ENCODE measurements at places on chromosomes 5 and 9.
A peak's percentile ranks its signal among the peaks of the same experiment; 100 is the strongest.

DNA sequence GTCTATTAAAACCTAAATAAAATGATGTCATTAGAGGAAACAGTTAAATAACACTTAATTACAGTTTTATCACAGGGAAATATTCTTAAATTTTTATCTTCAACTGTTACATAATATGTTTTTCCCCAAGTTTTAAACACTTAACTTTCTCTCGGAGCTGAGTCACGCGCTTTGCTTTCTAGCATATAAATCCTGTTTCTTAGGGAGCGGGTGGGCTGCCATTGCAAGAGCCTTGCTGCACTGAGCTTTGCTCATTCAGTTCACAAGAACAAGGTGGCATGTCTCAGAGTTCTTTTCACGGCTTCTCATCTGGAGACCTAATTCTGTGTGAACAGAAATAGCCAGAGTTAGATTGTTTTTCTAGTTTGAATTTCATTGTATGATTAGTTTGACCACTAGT is 166.1 kb downstream of the ZSWIM6 start:
- DNase-seq: no peak

GRCh38 chr5:140996060-140996459 is 29.8 kb downstream of the PCDHAC2 start:
- no peak for DNase-seq

DNA sequence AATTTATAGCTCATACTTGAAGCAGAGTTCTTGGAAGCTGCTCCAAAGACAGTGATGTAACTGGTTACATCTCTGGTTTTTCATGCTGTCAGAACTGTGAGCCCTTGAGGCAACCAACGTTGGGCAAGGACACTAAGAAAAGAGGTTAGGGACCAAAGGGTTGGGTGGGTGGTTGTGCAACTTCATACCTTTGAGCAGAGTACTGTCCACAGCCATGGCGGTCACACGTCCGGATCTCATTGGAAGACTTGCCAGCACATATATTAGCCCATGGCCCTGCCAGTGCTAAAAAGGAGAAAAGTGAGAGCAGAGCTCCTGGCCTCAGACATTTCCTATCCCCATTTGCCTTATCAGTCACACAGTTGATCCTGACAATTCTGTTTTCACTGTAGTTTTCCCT is 2.1 kb downstream of the LECT2 start:
- no peak for DNase-seq

DNA sequence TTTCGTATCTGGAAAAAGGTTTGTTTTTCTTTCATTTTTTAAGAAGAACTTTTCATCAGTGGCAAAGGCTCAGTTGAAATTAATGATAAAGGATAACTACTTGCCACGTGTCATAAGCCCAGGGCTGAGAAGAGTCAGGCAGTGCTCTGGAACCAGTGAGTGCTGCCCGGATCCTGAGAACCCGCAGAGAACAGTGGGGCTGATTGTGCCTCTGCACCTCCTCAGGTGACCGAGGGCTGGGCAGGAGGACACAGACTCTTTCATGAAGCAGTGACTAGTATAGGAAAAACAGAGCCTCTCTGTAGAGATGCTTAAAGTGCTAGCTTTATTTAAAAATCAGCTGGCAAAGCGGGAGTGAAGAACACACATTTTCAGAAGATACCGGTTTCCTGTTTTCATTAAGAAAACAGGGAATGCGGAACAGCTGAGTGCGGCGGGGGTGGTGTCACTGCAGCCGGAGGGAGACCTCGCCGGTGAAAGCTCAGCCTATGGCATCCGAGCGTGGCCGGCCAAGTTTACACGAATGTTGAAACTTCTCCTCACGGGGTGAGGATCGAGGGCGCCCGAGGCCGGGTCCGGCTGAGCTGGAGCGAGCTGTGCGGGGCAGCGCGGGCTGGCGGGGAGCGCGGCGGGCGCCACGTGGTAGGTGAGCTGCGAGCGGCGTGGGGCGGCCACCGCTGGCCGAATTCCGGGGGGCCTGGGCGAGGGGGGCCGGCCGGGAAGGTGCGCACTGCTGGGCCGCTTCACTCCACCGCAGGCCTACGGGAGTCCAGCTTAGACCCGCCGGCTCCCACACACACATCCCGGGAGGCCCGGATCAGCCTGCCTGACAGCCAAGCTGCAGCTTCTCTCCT is 134.7 kb upstream of the DMRT1 start:
- peak; percentile 40 for DNase-seq

DNA sequence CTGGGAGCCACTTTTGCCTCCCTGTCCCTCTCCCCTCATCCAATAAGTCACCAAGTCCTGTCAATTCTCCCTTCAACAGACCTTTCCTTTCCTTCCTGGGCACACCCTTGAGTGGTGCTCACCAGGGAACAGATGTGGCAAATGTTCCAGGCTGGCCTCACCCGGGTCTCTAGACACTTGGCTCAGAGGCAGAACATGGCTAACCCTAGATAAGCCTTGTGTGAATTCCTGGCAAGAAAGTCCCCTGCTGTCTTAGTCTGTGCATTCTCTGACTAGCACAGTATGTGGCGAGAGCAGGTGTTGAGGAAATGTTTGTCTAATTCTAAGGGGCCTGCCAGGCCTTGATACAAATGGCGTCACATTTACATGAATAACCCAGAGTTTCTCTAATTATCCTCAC is 41.2 kb upstream of the PTGS1 start:
- no peak for DNase-seq

DNA sequence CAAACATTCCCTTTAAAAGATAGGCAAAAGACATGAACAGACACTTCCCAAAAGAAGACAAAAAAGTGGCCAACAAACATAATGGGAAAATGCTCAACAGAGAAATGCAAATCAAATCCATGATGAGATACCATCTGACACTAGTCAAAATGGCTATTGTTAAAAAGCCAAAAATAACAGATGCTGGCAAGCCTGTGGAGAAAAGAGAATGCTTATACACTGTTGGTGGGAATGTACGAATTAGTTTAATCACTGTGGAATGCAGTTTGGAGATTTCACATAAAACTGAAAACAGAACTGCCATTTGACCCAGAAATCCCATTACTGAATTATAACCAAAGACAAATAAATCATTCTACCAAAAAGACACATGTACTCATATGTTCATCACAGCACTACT is 58.3 kb upstream of the WDR41 start:
- peak; percentile 0 for DNase-seq

DNA sequence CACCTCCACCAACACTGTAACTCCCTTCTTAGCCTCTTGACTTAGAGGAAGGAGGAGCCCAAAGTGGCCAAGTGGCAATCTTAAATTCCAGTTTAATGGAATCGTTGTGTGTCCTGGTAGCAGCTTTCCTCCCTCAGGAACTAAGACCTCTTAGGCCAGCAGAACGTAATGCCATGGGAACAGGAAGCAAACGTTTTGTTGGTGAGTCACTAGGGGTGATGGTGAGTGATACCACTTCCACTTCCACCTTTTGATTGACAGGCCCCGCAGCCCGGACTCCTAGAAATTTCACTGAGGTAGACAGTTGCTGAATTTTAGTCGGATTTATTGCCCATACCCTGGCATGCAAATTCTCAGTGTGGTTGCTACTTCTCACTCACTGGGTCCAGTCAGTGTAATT is 94.2 kb upstream of the FBN2 start:
- no peak for DNase-seq

DNA sequence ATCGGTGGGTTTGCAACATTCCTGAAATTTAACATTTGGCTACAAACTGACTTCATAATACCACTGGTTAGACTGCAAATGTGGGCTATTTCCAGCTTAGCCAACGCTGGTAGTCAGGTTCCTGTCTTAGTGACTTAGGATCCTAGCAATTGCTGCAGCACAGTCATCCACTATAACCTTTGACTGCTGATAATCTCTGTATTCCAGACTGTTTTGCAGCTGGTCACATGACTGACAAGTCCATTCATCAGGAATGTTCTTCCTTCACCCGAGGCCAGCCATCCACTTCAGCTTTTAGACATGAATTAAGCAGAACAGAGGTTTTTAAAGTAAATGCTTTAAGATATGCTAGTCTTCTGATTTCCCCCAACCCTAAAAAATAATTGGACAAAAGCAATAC is 425.9 kb upstream of the MPDZ start:
- no peak for DNase-seq

DNA sequence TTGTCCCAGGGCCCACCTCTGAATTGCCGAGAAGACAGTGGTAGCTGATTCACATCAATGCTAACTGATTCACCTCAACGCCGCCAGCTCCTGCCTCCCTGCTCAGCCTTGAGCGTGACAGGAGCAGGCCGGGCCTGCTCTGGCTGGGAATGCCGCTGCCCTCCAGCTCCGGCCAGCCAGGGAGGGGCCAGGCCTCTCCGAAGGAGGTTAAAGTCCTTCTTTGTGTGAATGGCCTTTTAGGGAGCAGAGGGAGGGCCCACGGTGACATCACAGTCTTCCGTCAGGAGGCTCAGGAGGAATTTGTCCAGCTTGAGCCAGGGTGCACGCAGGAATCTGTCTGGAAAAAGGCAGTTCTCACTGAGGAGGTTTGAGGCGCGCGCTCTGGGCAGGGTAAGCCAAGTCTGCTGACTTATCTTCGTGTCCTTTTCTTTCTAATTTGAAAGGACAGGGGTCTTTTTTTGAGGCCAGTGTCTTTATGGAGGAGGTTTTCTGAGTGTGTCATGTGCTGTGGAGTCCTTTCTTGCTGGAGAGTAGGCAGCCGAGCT is 82.7 kb downstream of the C9orf152 start:
- DNase-seq: peak; percentile 87

DNA sequence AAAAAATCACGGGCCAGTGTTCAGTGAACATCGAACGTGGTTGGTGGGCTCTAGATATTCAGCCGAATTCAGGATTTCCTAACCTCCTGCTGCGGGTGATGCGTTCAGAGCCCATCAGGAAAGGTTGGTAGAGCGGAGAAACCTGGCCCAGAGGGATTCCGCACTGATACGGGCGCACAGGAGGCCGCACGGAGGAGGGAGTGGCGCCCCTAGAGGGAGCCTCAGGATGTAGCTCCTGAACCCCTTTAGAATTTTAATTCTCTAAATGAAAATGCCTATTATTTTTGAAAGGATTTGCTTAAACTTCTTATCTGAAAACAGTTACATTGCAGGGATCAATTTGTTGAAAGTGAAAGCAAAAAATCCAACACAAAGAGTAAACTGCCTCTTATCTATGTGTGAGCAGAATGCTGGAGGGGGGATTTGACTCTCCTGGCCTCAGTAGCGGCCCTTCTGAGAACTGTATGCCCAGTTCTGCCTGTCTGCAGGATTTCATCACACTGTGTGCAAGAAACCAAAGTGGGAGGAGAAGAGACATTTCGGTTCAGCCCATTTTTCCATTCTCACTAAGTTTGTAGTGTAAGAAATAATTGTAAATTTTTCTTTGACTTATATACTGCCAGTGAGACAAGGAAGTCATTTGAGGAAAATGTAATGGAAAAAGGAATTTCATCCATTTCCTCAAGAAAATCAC is 75.9 kb downstream of the TENT4A start:
- no peak for DNase-seq

- DNase-seq: no peak
Observed at GRCh38 chr5:140342287-140342686, 4.1 kb downstream of the HBEGF start.

DNA sequence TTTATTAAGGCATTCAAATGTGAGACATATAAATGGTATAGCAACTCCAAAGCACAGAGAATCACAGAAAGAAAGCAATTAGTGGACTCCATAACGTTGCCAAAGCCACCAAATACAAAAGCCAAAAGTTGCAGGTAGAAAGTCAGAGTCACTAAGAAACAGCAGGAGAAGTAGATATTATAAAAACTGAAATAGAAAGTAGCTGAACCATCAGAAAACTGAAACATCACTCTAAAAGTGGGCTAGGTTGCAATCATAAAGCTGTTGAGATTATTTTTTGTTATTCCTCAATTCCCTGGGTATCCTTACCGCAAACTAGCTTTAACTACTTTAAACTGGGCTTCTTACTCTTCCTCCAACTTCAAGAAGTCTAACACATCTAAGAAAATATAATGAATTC is 108.1 kb upstream of the ARRDC3 start:
- no peak for DNase-seq

GRCh38 chr9:121976751-121977150 is 116.4 kb downstream of the TTLL11 start:
- no peak for DNase-seq

GRCh38 chr5:103216697-103217096 is 41.9 kb upstream of the MACIR start:
- DNase-seq: no peak

DNA sequence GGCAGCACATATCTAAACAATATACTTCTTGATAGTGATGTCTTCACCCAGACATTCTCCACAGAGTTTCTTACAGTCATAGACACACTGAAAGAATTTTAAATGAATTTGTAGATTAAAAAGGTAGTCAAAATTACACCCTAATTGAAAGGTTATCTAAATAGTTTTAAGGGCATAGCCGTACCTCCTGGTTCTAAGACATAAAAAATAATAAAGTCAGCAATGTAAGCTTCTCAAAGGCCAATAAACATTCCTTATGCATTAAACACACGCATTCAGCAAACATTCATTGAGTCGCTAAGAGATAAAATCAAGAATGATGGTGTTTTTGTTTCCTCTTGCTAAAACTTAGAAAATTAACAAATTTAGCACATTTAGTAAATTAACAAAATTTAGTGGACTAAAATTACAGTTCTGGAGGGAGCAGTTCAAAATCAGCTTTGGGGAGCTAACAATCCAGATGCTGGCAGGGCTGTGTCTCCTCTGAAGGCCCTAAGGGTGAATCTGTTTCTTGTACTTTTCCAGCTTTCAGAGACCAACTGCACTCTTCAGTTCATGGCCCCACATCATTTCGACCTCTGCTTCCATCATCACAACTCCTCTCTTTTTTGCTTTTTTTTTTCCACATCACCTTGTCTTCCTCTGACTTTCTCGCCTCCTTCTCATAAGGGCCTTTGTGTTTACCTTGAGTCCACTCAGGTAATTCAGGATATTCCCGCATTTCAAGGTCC is 516.5 kb downstream of the DNAH5 start:
- no peak for DNase-seq

GRCh38 chr5:5932824-5933223 is 445.5 kb downstream of the MED10 start:
- DNase-seq: no peak

DNA sequence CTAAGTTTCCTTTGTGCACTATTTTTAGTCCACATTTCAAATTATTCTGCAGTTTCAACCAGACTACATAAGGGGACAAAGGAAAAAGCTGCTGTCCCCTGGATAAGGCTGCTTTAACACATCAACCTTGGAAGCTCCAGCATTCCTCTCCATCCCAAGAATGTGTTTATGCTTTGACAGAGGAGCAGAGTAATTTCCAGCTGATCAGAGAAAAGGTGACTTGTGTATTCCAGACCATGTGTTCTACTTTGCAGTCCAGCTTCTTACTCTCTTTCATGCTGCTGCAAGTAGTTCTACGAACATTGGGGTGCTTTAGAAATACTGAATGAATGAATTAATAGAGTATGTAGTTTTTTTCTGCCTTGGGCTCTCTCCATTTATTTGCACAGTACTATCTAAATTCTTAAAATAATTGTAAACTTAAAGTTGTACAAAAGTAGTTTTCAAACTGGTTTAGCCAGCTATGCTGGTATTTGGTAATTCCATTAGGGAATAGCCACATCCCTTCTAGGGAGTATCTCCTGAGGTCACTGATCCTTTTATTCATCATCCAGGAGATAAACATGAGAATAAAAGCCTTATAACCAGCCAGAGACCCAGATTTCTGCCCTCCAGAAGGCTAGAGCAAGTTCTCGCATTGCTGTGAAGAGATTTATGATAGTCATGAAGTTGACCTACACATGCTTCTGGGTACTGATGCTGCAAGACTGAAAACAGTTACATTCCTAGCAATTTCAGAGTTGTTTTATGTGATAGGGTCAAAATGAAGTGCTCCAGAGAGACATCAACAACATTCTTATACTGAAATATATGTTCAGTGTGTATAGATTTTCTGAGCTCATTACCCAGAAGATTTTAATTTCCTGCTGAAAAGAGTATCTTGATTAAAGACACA is 215.2 kb downstream of the COMMD10 start:
- DNase-seq: peak; percentile 7
